ENCODE measurements at places on chromosomes 5 and 9.

GRCh38 chr9:104844710-104845109, 80.8 kb downstream of the NIPSNAP3B start:
- no peak for DNase-seq

DNA sequence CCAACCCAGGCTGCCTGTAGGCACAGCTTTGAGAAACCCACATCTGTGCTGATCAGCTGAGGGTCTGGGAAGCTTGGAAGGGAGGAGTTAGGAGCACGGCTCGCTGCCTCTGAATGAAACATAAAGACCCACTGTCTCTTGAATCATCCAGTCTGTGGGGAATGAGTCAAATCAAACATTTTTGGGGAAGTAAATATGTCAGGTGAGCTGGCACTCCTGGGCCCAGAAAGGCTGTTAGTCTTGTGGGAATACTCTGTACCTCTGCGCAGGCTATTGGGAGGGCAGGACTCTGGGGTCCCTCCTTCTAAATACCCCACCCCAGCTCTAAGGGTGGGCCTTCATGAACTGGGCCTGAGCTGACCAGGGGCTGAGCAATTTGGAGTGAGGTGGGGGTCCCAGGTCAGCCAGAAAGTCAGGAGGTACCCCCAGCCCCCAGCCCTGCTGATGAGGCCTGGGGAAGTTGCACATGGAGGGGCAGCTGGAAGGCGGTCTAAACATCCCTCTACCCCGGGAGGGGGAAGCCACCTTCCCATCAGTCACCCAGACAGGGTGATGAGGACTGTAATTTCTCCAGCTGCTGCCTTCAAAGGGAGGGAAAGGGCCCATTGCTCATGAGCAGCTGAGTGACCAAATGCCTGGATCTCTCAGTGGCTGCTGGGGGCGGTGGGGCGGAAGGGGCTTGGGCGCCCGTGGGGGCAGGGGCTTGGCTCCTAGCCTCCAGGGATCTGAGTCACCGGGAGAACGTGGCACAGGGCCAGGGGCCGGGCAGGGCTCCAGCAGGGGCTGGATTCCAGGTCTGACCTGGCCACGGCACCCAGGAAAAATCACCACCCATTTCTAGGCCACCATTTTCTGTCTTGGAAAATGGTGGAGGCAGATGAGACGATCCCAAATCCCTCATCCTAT, 10.8 kb downstream of the FIBCD1 start:
- no peak for DNase-seq

- no peak for DNase-seq
Observed at GRCh38 chr9:5569409-5569808, 59.1 kb downstream of the PDCD1LG2 start.

GRCh38 chr5:59143926-59144333, 561.1 kb downstream of the RAB3C start:
- DNase-seq, result no peak

DNA sequence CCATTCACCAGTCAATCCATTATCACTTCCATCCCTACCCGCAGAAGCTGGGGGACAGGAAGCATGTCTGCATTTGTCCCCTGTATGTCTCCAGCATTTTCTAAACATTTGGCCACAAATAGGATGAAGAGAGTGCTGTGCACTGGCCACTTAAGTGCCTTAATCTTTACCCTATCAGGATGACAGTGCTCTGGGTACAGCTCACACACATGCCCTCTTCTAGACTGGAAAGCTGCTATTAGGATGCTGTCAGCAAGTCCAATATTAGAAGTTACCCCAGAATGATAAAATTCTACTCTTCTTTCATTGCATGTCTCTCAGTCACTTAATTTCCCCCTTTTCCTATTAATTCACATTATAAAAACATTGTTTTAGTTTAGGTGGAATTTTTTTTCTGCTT, 168.4 kb downstream of the RASEF start:
- DNase-seq, result no peak

- no peak for DNase-seq
Observed at GRCh38 chr5:133995341-133995740, 9.4 kb downstream of the VDAC1 start.

DNA sequence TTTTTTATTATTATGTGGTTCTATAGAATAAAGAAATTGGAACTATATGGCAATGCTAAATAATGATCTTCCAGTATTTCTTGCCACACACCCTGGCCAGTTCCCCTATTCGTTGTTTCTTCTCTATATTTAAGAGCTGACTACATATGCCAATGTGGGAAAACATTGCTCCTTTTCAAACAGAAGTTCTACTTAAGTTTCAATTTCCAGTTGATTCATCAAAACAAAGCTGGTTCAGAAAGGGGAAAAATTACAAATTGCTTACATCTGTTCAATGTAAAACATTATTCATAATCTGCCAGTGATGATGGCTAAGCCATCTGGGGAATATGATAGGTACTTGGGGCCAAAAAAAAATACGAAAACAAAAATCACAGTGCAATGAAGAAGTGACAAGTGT, 76.9 kb downstream of the ST8SIA4 start:
- DNase-seq, result no peak

DNA sequence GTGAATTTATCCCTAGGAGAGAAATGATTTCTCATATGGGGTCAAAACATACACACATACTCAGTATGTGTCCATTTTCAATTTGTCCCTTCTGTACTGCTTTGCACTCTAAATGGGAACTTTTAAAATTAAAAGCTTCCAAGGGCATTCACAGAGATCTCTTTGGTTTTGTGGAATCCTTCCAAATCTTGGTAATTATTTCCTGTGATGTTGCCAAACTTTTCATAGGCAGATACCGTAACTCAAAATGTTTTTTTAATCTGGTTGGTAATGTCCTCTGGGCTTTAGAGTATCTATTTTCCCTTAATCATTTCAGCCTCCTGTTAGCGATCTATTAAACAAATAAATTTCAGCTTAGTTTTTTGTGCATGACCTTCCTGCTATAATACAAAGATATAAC, 282.4 kb downstream of the ARHGEF28 start:
- DNase-seq, result no peak

GRCh38 chr9:133351908-133352634, 4.1 kb downstream of the RPL7A start:
- DNase-seq, result no peak

DNA sequence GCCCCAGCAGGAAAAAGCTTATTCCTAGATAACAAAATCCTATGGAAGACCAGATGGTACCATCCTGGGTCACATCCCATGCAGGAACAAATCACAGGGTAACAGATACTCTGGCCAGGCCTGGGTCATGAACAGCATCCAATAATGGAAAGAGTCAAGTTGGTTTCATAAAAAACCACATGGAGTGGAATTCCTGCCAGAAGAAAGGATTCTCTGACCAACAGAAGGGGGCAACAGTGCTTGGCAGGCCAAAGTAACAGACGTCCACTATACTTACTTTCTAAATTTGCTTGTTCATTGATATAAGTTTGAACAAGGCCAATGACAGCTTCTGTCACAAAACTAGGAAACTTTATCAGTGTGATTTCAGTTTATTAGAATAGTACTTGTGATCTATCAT, 273.5 kb downstream of the ARRDC3 start:
- no peak for DNase-seq

DNA sequence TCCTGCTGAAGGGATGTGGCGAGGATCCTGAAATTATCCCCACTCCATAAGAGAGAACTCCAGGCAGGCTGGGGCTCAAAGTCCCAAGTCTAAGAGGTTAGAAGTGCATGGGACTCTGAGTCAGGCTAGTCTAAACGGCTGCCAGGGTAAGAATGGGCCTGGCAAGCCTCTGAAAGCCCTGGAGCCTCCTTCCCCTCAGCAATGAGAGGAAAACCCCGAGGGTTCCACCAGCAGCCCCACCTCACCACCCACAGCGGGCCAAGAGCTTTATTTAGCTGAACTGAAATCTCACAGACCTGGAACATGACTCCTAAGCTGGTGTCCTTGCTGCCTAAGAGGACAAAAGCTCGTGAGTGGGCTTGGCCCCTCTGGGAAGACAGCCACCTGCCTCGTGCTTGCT, 135.5 kb downstream of the SEC61B start:
- DNase-seq, result no peak

DNA sequence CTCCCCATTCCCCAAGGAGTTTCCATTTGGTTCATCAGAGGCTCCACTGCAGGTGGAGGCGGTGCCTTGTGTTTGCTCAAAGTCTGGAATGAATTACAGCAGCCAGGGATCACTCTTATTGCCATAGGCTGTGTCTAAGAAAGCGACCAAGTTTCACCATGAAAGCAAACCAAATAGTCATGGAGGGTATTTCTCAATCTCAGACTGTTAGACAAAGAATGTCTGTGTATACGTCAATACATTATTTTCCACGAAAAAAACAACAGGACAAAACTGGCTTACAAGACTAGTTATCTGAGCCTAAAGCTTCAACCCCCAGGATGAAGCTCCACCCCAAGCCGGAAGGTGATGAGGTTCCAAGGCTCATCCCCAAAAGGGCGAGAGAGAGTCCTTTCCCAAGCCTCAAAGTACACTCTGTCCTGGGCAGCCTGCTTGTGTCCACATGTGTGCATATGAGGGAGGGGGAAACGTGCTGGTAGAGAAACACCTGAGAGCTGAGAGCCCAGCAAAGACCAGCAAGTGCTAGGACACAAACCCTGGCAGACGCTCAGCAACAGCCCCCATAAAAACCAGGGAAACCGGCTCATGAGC, 4.3 kb downstream of the B4GALT1 start:
- DNase-seq, result no peak

DNA sequence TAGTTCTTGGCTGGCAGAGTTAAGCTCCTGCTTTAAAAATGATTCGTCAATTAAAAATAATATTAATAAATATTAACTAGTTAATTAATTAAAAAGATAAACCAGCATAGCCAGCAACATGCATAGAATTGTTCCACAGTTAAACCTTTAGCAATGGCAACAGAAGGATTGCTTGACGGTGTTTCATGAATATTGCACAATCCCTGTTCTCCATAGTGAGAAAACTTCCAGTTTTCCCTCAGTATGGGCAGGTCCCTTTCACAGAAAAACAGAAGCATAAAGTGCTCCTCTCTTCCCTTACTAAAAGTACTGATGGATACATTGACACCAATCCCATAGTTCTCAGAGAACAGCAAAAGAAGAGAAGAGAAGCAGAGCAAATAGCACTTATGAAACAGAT, 71.4 kb upstream of the CAST start:
- DNase-seq, result no peak

- no peak for DNase-seq
Observed at GRCh38 chr9:15246708-15247107, 60.3 kb downstream of the TTC39B start.

GRCh38 chr5:42962124-42962523, 78.0 kb downstream of the ANXA2R start:
- DNase-seq, result no peak

- no peak for DNase-seq
Observed at GRCh38 chr9:85533538-85533937, 208.2 kb downstream of the AGTPBP1 start.

GRCh38 chr5:133741396-133741795, 129.1 kb upstream of the FSTL4 start:
- DNase-seq, result no peak

GRCh38 chr9:32278991-32279390, 105.5 kb upstream of the ACO1 start:
- no peak for DNase-seq

All from NCI-H748 treated with DMSO at 0.1 percent for 48 hours (cell line).